RWPE1 (cell line): ENCODE measurements at places on chromosomes 11 and 22.

- DNase-seq: no peak
These were observed 31.2 kb downstream of the RBFOX2 start for GRCh38 chr22:35997438-35997837.

DNA sequence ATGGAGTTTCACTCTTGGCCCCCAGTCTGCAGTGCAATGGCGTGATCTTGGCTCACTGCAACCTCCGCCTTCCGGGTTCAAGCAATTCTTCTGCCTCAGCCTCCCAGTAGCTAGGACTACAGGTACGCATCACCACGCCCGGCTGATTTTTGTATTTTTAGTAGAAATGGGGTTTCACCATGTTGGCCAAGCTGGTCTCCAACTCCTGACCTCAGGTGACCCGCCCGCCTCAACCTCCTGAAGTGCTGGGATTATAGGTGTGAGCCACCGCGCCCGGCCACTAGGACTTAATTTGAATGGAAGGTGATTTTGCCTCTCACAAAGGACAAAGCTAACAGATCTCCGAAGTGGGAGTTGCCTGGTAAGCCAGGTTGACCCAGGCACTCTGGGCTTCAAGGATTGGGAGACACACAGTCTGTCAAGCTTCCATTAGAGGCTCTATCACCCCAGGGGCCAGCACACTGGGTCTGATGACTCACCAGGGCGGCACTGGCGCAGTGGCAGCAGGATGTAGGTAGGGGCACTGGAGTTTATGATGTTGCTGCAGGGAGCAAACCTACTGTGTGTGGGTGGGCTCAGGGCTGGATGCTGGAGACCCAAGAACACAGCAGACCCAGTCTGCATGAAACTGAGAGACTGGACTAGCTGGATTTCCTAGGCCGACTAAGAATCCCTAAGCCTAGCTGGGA is 17.8 kb upstream of the KCTD14 start:
- no peak for DNase-seq

DNA sequence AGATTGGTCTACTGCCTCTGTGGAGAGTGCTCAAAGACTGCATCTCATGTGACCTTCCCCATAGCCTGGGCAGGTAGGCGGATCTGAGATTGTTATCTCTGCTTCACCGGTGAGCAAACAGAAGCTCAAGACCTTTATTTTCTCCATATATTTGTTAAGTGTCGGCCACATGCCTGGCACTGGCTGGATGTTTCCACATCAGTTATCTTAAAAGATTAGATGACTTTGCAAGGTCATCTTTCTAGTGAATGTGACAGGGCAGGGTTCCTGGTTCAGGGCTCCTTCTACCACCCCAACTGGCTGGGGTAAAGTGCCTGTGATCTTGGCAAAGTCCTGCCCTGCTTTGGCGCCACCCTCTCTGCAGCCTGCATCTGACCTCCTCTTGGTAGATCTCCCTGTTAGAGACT is 125.0 kb downstream of the CCDC81 start:
- no peak for DNase-seq

GRCh38 chr11:122758974-122759373 is 79.3 kb upstream of the CRTAM start:
- DNase-seq: peak; percentile 25

DNA sequence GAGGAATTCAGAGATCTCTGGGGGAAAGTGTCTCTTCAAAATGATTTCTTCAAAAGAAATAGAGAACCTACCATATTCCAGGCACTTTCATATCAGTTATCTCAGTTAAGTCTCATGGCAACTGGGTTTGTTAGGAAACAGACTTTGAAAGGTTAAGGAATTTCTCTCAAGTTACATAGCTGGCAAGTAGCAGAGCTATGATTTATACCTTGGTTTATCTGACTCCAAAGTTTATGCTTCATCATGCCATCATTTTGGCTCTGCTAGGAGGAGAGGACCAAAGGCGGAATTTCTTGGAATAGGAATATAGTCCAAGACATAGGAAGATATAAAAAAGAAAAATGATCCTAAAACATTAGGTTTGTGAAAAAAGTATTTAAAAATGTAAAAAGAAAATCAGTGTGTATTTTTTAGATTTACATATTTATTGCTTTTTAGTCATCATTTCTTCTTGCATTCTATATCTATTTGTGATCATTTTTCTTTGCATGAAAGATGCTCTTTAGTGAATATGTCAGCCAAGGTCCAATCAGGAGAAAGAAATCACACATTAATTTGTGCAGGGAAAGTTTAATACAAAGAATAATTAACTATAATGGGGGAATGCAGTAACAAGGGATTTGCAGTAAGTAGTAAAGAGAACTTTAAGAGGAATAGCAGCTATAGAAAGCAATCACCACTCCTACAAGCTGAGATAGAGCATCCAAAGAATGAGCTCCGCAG is 199.1 kb upstream of the ZBED5 start:
- no peak for DNase-seq

- no peak for DNase-seq
These were observed 2.9 kb upstream of the HMBS start for GRCh38 chr11:119081682-119082260.

DNA sequence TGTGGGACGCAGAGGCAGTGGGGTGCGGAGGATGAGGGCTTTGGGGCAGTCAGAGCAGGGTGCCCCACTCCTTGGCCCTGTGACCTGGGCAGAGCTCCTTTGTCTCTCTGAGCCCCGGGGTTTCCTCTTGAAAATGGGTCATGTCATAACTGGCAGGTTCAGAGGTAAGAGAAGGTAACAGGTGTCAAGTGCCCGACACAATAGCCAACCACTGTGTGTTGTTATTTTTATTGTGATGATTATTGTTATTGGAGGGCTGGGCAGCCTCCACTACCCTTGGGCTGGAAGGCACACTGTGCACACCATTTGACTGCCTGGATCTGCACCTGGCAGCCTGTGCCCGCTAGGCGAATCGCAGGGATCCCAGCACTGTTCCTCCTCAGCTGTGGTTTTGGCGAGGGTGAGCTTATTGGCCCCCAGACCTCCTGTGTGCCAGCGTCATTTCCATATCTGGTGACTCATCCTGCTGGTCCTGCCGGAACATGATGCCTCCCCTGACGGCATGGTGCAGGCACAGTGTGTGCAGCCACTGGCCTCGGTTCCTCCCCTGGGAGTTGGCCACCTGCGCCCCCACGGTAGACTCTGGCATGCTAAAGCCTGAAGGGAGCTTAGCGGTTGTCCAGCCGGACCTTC is 15.4 kb upstream of the SOX10 start:
- peak; percentile 91 for DNase-seq

GRCh38 chr11:70109006-70109405 is 30.9 kb downstream of the ANO1 start:
- DNase-seq: no peak

DNA sequence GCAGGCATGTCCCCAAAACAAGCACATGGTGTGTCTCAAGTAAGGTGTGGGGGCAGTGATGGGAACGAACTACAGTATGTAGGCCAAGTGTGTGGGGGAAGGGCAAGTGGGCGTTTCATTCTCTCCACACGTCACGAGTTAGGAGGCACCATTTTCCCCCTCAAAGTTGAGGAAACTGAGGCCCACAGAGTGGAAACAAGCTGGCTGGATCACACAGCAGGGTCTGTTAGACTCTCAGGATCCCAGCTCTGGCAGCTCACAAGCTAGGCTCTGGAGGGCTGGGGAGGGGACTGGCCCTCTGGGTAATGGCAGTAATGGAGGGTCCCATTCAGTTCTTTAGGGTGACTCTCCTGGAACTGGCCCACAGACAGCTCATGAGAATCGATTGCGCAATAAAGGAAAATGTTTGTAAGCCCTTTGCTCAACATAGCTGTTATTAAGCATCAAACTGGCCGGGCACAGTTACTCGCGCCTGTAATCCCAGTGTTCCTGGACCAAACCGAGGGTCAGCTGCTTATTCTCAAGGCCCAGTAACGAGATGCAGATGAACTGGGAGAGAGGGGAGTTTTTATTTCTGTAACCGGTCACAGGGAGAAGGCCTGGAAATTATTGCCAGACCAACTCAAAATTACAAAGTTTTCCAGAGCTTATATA is 24.1 kb upstream of the TUB start:
- DNase-seq: no peak

DNA sequence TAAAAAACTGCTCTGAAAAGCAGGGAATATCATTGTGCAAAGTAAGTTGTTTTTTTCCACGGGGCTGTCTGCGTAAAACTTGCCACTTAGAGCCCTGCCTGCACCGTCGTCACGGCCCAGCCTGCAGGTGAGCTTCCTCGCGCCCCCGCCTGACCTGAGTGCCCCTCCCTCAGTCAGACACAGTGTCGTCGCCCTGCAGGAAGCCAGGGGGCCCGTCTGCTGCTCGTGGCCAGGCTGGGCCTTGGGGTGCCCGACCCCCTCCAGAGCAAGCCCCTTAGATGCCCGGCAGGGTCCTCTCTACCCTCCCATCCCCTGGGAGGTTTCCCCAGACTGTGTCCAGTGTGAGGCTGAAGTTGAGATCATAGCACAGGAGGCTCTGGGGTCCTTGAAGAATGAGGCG is 31.6 kb downstream of the SBF1 start:
- DNase-seq: no peak

DNA sequence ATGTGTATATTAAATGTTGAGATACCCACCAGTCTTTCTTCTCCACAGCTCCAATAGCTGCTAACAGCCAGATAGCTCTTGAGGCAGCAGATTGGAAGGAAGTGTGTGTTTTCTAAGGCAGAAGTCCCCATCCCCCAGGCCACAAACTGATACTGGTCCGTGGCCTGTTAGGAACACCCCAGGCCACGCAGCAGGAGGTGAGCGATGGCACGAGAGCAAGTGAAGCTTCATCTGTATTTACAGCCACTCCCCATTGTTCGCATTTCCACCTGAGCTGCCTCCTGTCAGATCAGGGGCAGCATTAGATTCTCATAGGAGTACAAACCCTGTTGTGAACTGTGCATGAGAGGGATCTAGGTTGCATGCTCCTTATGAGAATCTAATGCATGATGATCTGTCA is 12.7 kb downstream of the CCDC73 start:
- DNase-seq: no peak
